ENCODE measurements at places on chromosomes 1 and 21.

DNA sequence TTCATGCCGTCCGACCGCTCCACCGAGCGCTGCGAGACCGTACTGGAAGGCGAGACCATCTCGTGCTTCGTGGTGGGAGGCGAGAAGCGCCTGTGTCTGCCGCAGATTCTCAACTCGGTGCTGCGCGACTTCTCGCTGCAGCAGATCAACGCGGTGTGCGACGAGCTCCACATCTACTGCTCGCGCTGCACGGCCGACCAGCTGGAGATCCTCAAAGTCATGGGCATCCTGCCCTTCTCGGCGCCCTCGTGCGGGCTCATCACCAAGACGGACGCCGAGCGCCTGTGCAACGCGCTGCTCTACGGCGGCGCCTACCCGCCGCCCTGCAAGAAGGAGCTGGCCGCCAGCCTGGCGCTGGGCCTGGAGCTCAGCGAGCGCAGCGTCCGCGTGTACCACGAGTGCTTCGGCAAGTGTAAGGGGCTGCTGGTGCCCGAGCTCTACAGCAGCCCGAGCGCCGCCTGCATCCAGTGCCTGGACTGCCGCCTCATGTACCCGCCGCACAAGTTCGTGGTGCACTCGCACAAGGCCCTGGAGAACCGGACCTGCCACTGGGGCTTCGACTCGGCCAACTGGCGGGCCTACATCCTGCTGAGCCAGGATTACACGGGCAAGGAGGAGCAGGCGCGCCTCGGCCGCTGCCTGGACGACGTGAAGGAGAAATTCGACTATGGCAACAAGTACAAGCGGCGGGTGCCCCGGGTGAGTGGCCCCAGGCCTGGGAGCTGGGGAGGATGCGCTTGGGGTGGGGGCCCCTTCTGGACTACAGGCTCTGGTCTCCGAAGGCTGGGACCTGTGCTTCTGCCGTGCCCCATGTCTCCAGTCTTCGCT lies 1.1 kb downstream of the SKI start:
- DNase-seq = no peak

DNA sequence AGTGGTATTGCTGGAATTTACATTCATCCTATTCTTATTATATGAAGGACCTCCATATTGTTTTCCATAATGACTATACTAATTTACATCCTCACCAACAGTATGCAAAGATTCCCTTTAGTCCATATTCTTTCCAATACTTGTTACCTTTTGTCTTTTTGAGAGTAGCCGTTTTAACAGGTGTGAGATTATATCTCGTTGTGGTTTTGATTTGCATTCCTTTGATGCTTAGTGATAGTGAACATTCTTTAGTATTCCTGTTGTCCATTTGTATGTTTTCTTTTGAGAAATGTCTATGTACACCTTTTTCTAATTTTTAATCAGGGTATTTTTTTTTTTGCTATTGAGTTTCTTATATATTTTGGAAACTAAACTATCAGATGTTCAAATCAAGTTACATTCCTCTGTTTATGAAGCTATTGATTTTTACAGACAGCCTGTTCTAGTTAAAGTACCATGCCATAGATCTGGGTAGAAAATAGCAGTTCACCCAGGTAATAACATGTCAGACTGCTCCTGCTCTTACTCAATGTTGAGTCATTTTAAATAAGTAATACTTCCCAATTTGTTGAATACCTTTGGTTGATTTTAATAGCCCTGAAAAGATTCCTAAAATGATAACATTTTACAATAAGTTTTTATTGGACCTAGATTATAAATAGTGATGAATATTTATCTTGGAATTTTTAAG lies 1108.7 kb downstream of the NCAM2 start:
- no peak for DNase-seq

- no peak for DNase-seq
Observed at GRCh38 chr1:228146417-228147150, 3.1 kb upstream of the GJC2 start.

- no peak for DNase-seq
Observed at GRCh38 chr1:13753636-13754402, 53.8 kb downstream of the PRDM2 start.

DNA sequence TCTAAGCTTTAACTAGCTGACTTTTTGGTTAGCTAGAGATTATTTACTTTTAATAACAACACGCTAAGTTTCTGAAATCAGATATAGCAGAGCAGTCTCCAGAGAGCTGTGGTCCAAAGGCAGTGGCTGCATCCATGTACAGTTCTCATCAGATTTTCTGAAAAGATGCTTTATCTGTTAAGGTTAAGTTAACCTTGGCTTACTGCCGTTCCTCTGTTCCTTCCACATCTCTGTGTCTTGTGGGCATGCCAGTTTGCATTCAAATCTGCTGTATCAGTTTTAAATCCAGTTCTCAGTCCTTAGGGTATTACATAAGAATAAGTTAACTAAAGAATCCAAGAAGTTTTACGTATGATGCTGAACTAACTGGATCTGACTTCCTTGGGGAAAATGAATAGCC lies 46.8 kb downstream of the SPATA46 start:
- DNase-seq = no peak

DNA sequence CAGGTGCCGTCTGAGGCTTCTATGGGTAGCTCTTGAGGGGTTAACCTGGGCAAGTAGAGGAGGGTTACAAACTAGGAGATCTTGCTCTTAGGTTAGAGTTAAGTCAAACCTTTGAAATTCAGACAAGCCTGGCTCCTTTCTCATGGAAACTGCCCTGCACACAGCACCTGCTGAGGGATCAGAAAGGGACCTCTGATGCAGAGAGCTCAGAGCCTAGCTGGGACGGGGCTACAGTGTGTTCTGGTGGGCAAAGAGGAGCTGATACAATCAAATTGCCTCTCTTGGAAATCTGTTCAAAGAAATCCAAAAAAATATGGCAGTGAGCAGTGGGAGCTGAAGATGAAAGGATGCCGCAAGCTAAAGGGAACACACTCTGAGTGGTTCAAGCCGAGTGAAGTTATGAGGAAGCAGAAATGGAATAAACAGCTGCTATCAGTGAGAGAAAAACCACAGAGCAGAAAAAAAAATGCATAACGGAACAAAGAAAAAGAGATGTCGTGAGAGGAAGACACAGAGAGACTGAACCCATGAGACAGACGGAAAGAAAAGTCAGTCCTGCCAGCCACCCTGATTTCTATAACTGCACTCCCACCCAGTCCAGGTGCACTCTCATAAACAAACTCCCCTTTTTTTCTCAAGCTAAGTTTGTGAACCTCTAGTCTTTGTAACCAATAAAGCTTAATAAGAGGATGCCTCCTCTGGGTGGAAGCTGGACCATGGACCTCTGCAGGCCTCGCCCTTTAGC lies 26.6 kb downstream of the PAFAH2 start:
- DNase-seq = no peak

GRCh38 chr1:8396083-8396785 lies 78.3 kb downstream of the SLC45A1 start:
- no peak for DNase-seq

- DNase-seq = no peak
Observed at GRCh38 chr1:44820328-44821239, 12.3 kb downstream of the BTBD19 start.

DNA sequence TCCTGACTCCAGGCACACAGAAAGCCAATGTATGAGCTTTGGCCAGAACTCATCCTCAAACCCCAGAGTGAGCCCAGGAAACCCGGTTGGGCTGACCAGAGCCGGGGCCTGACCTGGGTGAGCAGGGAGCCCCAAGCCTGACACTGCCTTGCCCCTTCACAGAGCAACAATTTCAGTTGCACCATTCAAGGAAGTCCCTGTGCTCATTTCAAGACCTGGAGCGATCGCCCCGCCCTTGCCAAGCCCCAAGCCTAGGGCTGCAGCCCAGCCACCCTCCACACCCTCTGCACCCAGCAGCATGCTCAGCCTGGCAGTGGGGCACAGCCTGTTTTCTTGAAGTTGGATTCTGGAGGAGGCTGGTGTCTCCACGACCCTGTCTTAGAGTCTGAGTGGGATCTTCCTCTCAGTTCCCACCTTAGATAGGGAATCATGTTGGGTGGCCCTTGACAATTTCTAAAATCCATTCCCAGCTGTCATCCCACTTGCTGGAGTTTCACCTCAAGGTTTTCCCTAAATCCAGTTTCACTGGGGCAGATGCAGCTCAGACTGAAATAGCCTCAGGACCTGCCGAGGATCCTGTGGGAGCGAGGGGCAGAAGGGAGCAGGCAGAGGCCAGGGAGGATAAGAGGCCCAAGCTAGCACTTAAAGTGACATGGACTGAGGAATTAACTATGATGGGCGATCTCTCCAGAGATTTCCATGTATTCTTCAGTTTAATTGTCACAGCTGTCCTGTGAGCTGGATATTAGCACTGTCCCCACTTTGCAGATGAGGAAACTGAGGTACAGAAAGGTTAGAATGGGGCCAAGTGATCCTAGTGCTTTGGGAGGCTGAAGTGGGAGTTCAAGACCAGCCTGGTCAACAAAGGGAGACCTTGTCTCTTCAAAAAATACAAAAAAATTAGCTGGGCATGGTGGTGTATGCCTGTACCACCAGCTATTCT lies 2.5 kb downstream of the NBL1 start:
- no peak for DNase-seq

DNA sequence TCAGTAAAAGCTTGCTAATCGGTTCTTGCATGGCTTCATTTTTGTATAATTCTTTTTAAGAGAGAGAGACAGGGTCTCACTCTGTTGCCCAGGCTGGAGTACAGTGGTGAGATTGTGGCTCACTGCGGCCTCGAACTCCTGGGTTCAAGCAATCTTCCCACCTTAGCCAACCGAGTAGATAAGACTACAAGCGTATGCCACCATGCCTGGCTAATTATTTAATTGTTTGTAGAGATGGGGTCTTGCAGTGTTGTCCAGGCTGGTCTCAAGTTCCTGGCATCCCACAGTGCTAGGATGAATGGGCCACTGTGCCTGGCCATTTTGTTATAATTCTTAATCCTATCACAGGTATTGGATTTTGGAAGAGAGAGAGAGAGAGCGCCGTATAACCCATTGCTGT lies 23.4 kb downstream of the RCAN3 start:
- no peak for DNase-seq
